Retina (tissue), 1 donor: ENCODE measurements at places on chromosomes 11 and 22.

DNA sequence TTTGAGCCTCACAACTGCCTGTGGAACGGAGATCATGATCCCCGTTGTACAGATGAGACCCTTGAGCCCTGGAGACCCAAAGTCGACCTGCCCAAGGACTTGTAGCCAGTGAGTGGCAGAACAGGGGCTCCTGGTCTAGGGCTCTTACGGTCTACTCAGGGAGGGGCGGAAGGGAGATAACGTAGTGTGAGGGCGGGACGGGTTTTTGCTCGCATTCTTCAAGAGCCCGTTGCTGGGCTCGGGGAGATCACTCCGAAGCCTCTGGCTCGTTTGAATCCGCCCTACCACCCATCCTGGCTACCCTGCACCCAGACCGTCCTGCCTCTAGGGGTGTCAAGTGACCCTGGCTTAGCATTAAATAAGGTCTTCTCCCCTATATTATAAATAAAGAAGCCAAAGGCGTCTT, 639 bp downstream of the CRY2 start:
- DNase-seq, result no peak

GRCh38 chr11:26704249-26704648, 17.6 kb downstream of the SLC5A12 start:
- no peak for DNase-seq

- no peak for DNase-seq
Measured at GRCh38 chr11:111846636-111847035, 24.7 kb downstream of the ALG9 start.

DNA sequence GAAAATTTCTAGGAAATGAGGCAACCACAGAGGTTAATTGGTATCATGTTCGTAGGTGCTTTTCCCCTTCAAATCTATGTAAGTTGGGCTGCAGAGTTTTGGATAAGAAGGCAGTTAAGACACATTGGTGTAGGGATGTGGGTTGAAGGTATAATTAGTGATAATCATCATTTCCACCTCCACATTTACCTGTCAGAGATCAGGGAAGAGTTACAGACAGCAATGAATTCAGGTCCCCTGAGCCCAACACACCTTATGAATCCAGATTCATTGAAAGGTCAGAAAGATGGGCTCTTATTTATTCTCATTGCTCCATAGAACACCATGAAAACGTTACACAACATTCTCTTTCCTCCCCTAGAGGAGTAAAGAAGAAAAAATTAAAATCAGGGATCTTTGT, 308.7 kb downstream of the C11orf87 start:
- no peak for DNase-seq

- no peak for DNase-seq
Measured at GRCh38 chr22:17867160-17867785, 93.0 kb upstream of the BID start.

DNA sequence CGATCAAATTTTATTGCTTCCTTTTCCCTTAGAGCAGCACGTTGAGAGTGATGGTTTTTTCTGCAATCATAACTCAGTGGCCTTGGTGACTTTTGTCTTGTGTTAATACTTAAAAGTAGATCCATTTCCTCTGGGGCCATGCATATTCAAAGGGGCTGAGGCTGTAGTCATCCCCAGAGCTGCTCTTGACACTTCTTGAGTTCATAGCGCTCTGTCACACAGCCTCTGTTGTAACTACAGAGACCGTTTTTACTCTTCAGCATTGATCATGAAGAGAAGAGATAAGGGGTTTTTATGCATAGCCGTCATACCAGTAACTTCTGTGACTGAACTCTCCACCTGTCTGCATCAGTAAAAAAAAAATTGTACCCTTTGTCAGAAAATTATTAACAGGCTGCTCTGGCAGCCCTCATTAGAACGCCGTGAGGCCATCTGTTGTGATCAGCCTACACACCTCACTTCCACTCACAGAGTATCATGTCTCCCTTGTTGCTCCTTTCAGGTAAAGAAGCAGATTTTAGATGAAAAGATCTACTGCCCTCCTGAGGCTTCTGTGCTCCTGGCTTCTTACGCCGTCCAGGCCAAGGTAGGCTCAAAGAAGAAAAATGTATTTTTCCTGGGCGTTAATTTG, 38.4 kb downstream of the NF2 start:
- DNase-seq, result no peak

DNA sequence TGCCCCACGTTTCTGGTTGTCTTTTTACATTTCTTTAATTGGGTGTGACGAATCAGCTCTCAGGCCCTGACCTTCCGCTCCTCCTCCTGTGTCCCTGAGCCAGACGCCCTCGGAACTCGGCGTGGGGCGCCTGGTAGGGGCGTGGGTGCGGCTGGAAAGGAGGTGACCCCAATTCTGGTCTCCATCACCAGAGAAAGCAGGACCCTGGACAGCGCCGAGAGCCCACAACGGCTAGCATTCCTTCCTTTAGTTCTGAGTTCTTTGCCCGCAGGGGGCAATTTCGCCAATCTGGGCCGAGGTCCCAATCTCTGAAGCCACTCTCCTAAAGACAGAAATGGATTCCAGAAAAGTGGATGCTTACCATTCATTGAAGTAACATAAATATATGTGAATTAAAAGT, 11.7 kb upstream of the RBMXL2 start:
- no peak for DNase-seq

- DNase-seq, result no peak
Measured at GRCh38 chr11:21069909-21070308, 400.5 kb downstream of the NELL1 start.

- DNase-seq, result peak; percentile 95
Measured at GRCh38 chr22:35399678-35400500, at the start of gene MCM5. Gene MCM5 (plus strand): TSS chr22:35400140. CDS start chr22:35400439, 299 bp downstream.

DNA sequence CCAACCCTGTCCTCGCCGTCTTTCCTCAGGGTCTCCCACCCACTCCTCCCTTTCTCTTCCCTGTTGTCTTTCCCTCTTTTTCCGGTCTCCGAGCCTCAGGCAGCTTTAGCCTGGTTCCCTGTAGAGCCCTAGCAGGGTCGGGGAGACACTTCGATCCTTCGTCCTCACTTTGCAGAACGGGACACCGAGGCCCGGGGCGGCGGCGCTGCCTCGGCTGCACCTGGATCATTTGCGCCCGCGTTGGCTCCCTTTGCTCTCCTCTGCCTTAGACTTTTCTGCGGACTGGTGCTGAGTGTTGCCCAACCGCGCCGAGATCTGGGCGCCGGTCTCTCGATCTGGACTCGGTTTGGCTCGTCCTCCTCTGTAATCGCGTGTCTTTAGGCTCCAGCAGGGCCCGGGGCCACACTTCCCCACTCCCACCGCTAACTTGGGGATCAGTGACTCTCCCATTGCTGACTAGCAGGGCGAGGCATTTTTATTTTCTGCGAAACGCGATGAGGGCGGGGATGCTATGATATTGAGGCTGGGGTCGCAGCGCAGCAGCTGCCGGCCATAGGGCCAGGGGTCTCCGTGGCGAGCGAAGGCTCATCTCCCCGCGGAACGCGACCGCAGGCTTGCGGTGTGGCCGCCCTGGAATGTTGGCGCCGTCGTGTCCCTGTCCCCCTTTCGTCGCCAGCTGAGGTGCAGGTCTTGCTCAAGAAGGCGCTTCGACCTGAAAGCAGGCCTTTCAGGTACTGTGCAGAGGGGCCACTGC, 1.6 kb upstream of the E2F8 start:
- DNase-seq, result peak; percentile 61

DNA sequence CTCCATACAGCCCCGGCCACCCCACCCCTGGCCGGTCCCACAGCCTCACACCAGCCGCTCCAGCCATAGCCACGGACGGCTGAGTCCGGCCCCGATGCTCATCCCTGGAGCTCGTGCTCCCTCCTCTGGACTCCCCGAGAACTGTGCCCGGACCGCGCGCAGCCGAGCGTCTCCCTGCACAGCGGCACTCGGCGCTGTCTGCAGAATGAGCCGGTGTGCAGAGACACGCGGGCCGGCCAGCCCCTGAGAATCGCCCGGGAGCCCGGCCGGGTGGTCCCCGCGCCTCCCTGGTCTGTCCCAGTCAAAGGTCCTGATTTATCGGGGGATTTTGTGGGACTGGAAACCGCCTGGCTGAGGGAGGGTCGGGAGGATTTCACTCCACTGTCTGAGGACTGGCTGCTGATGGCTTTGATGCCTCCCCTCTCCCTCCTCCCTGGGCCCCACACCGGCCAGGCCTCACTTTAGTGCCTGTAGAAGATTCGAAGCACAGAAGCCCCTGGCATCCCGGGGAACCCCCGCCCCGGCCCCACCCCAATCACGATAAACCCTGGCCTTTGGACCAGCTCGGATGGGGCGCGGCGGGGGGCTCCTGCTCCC, 102.7 kb downstream of the BRD1 start:
- peak; percentile 94 for DNase-seq

DNA sequence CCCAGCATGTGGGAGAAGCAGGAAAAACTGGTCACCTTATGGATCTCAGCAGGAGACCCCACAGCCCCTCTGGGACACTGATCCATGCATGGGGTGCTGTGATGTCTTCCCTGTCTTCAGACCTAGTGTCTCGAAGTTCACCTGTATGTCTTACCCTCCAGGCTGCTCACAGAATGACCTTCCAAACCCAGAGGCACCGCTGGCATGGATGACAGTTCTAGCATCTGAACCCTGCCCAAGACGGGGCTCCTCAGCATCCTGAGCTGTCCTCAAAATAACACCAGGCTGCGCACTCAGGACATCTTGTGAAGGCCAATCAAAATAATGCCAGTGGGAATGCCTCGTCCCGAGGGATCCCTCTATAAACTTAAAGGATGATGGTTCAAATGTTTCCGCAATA, 824.9 kb downstream of the TBC1D22A start:
- DNase-seq, result no peak

- no peak for DNase-seq
Measured at GRCh38 chr11:2902784-2903671, 17.5 kb upstream of the CDKN1C start.

DNA sequence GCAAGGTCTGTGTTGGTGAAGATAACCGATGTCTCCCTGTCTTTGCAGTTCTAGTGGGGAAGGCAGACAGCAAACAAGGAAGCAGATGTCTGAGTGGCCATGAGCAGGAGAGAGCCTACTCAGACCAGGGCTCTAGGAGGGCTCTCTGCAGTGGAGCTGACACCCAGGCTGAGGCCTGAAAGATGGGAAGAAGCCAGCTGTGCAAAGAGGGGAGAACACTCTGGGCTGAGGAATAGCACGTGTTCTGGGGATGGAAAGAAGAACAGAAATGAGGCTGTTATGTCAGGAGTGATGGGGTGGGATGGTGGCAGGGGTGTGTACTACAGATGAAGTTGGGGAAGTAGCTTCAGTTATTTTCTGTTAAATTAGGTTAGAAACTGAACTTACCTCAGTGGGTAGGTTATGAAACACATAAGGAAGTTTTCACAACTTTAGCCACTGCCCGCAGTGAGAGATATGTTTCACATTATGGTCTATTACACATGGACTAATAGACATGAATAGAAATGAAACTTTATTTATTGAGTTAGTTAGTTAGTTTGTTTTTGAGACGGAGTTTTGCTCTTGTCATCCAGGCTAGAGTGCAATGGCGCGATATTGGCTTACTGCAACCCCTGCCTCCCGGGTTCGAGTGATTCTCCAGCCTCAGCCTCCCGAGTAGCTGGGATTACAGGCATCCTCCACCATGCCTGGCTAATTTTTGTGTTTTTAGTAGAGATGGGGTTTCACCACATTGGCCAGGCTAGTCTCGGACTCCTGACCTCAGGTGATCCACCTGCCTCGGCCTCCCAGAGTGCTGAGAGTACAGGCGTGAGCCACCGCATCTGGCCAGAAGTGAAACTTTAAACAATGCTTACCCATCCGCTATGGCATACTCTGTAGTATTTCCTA, 7.8 kb downstream of the DCPS start:
- DNase-seq, result no peak

DNA sequence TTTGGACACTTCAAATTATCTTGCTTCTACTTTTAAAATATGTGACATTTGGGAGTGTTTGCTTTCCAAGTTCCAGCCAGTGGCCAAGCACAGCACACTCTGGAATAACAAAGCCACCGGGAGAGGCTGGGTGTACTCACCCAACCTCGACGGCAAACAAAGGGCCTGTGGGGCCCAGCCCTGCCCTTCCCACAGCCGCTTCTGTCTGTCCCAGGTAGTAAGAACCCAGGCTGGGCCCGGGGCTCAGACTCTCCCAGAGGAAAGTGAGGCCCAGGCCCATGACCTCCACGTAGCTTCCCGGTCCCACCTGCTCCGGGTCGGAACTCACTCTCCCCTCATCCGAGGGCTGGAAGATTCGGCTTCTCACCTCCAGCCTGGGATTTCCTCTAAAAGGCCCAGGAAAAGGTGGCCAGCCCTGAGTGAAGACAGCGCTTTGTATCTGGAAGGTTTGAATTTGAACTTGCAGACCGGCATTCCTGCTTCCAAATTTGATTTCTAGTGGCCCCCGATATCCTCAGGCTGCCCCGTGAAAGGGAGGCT, 93.5 kb downstream of the CELSR1 start:
- DNase-seq, result no peak

DNA sequence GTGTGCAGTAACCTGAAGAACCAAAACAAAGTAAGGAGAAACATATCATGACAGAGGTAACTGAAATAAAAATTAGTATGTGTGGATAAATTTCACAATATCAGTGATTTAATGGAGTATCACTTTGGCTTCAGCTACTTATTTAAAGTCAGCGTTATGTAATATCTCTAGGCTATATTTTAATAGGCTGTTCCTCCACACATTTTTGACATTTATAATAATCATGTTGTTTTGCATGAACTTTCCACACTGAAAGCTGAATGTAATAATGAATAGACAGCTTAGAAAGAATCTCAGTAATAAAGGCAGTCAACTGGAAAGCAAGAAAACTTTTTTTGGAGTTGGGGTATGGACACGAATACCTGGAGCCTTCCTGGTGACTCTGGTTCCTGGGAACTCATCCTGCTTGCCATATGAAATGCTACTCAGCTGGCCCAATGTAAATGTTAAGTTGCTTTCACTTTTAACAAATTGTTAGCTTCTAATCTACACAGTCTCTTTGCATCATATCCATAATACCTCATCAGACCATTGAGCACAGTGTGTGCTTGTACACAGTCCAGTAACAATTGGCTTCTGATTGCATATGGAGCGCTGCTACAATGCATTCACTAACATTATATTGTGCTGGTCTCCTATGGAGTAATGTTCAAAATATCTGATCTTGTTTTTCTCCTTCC, 257.7 kb downstream of the SOX6 start:
- no peak for DNase-seq

GRCh38 chr11:44912270-44912987, 38.3 kb downstream of the TP53I11 start:
- DNase-seq, result no peak

- DNase-seq, result no peak
Measured at GRCh38 chr11:44787981-44788380, 61.2 kb downstream of the TSPAN18 start.

GRCh38 chr22:44483878-44484277, 14.2 kb downstream of the RTL6 start:
- DNase-seq, result no peak

GRCh38 chr22:28950617-28951411, 67.4 kb downstream of the ZNRF3 start:
- DNase-seq, result no peak
